Activated effector memory CD4-positive, alpha-beta T cell treated with Interleukin-2 at 50 U/mL for 16 hours (primary cell): ENCODE measurements at places on chromosomes 3 and 15.
A peak's percentile ranks its signal among the peaks of the same experiment; 100 is the strongest.

DNA sequence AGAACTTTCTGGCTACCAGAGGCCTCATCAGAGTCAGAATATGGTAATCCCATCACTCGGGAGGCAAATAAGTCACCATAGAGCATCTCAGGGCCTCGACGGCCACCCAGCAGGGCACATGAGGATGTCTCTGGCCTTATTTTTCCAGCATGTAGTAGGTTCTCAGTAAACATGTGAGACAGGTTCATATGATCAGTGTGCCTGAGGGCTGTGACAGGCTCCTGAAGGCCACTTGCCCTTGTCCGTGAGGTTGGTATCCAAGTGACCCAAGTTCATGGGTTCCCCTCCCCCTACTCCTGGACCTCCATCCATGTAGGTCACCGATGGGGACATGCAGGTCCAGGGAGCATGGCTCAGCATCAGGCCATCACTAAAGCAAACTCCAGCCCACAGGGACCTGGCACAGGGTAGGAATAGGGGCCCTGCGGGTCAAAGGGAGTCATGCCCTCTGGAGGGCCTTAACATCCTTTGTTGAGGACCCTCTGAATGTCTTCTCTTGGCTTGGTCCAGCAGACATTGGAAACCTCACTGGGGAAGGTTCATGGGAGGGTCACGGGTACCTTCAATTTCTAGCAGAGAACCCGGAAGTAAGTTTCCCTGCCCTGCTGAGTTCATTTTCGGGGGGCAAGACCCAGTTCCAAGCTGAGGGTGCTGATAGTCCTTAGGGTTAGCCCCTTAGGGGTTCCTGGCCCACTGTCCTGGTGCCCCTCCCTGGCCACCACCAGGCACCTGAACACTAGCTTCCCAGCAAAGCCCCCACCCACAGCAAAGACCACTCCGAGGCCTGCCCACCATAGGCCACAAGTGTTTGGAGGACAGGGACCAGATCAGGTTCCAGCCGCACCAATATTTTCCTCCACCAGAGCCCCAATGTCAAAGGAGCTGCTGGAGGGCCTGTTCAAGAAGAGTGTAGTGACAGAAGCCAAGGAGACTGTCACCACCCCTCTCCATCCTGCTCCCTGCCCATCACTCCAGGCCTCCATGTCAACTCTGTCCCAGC is 61.1 kb downstream of the ZNF445 start:
- DNase-seq = no peak

DNA sequence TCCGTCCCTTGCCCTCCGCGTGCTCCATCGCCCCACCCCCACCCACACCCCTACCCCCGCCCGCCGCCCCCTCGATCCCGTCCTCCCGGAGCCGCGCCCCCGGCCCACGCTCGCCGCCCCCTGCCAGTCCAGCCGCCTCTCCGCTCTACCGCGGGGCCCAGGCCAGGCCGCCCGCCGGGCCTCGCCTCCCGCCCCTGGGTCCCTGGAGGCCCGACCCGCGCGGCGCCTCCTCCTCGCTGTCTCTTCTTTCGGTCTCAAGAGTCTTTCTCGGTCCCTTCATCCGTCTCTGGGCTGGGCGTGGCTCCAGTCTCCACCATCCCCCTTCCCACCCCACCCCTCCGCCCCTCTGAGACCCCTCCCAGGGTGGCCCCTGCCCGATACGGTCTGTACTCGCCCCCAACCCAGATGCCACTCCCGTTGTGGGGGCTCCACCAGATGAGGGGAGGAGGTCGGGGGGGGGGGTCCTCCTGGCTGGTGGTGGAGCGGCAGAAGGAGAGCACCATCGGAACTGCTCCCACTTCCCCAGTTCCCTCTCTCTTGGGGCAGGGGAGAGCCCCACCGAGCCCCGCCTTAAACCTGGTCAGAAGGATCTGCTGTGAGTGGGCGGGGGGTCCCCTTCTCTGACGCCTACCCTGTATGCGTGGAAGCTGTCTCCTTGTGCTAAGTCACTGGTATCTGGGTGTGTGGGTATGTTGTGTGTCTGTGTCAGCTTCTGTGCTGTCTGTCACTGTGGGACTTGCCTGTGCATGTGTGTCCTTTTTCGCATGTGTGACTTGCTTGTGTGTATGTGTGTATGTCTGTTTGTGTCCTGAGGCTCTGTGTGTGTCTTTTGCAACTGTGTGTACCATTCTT is 1.0 kb downstream of the PRKCD start:
- no peak for DNase-seq

DNA sequence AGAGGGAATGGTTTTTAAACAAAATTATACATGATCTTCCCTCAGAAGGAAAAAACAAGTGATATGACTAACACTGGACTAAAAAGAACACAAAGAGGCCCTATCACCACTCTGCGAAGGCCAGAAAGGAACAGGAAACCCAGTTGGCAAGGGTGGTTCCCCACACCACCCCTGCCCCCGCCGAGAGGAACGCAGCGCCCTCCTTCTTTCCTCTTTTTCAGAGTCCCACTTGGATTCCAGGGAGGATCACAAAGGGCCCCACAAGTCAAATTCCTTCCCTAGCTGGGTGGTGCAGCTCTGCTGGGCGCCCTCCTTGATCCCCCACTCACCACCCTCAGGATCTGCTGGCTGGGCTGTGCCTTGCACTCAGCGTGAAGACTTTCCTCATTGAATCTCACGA is 29.8 kb downstream of the PLA1A start:
- peak; percentile 22 for DNase-seq

DNA sequence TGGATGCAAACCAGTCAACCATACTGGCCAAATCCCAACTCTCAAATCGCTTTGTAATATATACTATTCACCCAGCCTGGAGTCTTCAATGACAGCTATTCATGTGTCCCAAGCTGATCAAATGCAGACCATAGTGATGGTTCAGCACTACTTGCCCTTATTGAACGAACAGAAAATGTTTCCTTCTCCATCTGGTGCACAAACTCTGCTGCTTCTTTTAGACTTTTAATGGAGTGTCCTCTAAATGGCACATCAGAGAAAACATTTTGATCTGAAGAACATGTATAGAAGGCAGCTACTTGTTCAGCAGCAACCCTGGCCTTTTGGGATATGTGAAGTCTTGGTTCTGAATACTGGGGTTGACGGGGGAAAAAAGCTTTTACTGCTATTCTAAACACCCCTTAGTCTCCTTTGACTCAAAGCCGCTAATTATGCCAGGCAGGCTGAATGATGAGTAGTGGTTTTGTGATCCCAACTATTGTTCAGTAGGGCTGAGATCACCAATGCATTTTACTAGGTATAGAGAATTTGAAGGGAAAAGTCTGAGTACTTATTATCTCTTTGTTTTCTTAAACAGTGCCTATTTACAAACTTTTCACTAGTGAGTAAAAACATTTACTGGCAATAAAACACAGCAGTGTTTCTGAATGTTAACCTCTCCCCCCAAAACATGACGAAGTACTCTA is 781.2 kb downstream of the ROBO1 start:
- no peak for DNase-seq

- no peak for DNase-seq
Observed at GRCh38 chr3:25555695-25556437, 108.8 kb downstream of the TOP2B start.

- DNase-seq = no peak
Observed at GRCh38 chr3:154668187-154668586, 238.2 kb upstream of the GPR149 start.

- no peak for DNase-seq
Observed at GRCh38 chr15:37094333-37094914, 5.9 kb downstream of the MEIS2 start.

DNA sequence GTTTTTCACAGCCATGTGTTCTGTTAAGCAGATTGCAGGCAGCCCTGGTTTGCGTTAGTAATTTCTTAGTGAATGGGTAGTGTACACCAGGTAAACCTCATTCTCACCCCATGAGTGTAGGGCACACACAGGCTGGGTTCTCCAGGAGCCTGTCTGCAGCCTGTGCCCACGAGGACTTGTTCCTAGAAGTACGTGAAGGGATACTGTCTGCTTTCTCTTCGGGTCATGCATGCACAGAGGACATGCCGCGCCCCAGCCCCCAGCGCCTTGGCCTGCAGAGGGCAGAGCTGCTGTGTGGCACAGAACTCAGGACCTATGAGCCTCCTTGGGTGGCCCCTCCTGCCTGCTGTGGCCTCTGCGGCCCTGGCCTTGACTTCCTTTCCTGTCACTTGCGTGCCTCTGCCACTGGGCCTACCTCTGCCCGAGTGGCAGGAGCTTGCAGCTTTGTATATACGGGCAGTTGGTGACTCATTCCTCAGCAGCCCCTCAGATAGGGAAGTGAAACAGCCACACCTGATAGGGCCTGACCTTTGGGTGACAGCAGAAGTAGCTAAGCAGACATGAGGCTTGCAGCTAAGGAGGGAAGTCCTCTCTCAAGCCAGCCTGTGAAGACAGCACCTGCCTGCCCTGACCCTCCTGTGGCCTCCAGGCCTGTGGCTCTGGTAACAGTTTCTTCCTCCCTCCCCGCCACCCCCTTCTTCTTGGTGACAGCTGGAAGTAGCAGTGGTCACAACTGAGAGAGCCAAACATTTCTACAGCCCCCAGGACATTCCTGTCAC is 19.5 kb downstream of the PPCDC start:
- DNase-seq = peak; percentile 57

GRCh38 chr3:64805248-64805647 is 117.4 kb upstream of the ADAMTS9 start:
- no peak for DNase-seq

GRCh38 chr3:123750659-123751420 is 133.3 kb downstream of the MYLK start:
- no peak for DNase-seq

DNA sequence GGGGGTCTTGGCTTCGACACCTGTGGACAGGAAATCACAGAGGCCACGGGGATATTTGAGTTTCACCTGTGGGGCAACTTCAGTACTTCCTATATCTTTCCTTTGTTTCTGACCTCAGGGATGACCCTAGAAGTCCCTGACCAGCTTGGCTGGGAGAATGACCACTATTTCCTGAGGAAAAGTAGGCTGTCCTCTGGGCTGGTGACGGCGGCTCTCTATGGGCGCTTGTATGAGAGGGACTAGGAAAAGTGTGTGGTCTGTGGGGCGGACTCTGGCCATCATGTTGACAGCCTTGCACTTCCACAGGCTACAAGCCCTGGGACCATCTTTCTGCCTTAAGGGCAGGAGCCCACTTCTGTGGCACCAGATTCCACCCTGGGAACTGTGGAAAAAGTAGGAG is 43.7 kb downstream of the BTD start:
- no peak for DNase-seq

GRCh38 chr3:149453140-149453805 is 21.2 kb upstream of the TM4SF4 start:
- DNase-seq = no peak

GRCh38 chr3:81354119-81354518 is 407.3 kb downstream of the GBE1 start:
- no peak for DNase-seq

DNA sequence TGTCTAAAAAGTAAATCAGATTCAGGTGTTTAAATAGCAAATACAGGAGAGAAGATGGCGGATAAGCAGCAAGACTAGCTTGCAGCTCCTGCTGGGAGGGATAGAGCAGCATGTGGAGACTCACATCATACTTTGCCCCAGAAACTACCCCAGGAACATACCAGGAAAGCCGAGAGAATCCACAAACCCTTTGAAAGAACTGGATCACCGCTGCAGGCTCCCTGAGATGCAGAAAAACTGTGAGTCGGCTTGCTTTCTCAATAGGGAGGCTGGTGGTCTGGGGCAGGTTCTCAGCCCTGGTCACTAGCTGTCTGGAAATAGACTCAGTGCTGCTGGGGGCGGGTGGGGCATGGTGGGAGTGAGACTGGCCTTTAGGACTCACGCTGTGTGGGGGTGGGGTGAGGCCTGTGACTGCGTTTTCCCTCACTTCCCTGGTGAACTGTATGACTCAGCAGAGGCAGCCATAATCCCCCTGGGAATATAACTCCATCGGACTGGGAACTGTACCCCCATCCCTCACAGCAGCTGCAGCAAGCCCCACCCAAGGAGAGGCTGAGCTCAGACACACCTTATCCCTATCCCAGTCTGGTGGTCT is 142.8 kb downstream of the CNTN6 start:
- DNase-seq = no peak

DNA sequence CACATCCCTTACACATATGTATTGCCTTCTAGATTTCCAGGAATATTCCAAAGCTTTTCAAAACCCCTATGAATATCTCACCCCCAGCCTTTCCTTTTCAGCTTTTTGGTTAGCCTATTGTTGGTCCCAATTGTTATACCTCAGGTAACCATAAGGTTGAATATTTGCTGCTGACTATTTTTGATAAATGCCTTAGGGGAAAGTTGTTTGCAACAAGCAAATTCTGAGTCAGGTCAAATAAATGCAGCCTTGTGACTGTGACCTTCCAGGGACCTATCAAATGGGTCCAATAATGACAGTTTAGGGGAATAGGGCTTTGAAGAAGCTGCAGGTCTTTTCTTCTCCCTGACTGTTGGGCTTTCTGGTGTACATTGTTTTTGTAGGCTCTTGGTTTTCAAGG is 699.7 kb downstream of the NTRK3 start:
- DNase-seq = no peak

DNA sequence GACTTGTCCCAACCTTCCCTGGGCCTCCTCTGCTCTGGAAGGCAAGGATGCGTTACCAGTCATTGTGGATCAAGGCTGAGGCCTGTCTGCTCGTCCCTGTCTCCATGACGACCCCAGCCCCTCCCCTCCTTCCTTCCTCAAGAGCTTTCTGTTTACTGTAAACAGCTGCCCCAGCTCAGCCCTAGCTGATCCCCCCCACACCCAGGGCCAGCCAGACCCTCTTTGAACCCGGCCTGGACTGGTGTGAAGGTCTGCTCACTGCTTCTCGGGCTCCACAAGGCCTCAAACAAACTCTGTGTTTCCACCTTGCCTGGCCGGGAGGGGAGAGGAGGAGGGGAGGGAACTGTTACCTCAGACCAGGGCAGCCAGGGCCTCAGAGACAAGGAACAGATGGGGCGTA is 16.9 kb downstream of the VPS18 start:
- DNase-seq = no peak

GRCh38 chr3:168983046-168983445 is 680.5 kb downstream of the MECOM start:
- DNase-seq = no peak

DNA sequence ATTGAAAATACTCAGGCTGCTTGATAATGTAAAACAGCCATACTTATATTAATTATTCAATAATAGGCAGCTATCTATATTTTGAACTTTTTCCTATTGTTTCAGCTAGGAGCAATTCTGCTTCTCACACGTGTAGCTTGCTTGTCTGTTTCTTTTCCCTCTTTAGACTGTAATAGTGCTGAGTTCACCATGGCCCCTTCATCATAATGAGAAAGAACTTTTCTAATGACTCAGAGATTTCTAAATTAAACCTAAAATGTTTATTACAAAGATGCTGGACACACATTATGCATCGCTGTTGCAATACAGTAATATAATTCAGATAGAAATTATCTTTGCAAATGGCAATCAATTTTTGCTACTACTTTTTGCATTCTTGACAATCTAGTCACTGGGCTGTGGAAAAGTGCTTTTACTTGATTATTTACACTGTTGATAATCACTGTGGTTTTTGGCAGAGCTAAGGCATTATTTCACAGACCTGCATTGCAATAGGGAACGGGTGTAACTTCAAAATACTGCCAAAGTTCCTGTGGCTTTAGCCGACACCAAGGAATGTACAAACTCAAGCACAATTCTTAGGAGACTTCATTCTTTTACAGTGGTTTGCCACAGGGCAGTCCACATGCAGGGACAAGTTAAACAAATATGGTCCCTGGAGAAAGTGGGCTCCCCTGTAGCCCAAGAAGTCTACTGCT is 281.0 kb upstream of the TBL1XR1 start:
- no peak for DNase-seq
